ENCODE measurements at places on chromosomes 7 and 10.

GRCh38 chr7:121160150-121161008, 168.4 kb upstream of the WNT16 start:
- no peak for DNase-seq

DNA sequence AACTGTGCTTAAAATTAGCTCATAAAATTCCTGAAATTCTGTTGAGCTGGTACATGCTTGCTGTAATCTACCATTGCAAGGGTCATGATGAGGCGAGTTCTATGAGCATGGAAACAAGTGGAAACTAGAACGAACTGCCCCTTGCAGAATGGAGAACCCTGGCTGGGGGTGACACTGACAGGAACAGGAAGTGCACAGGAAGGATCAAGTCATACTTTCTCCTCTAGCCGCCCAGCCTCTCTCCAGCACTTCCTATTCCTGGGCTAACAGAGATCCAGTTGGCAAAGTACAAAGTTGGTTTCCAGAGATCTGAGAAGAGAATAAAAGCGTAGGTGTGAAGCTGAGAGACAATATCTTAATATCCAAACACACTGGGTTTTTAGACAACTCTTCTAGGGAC, 414.2 kb upstream of the PODXL start:
- DNase-seq = no peak

DNA sequence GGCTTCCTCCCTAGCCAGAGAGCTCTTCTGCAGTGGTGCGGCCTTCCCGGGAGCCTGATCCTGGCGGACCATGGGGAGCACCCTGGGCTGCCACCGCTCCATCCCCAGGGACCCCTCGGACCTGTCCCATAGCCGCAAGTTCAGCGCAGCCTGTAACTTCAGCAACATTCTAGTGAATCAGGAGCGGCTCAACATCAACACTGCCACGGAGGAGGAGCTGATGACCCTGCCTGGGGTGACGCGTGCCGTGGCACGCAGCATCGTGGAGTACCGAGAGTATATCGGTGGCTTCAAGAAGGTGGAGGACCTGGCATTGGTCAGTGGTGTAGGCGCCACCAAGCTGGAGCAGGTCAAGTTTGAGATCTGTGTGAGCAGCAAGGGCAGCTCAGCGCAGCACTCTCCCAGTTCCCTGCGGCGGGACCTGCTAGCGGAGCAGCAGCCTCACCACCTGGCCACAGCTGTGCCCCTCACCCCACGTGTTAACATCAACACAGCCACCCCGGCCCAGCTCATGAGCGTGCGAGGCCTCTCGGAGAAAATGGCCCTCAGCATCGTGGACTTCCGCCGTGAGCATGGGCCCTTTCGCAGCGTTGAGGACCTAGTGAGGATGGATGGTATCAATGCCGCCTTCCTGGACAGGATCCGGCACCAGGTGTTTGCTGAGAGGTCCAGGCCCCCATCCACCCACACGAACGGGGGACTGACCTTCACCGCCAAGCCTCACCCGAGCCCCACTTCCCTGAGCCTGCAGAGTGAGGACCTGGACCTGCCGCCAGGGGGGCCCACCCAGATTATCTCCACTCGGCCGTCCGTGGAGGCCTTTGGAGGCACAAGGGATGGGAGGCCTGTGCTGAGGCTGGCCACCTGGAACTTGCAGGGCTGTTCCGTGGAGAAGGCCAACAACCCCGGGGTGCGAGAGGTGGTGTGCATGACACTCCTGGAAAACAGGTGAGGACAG, 1.5 kb downstream of the EEPD1 start:
- DNase-seq = no peak

- no peak for DNase-seq
These were observed 82.1 kb upstream of the IGFBP3 start for GRCh38 chr7:46003161-46003560.

DNA sequence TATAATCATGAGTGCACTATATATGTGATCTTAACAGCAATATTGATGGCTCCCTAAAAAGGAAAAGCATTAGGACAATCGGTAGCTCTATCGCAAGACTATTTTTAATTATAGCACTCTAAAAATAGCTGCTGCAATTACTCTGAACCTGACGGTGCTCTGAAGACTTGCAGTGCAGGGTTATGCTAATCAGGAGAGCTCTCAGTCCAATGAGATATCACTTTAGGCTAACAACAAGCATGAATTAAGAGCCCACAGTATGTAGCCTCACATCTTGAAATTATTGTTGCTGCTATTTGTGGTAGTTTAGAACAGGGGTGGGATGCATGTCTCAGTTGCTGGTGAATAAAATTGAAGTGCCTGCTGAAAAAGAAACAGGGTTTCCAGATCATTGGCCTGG, 515.8 kb upstream of the AKR1E2 start:
- DNase-seq = no peak

GRCh38 chr7:47563521-47563920, 18.4 kb downstream of the TNS3 start:
- DNase-seq = no peak

DNA sequence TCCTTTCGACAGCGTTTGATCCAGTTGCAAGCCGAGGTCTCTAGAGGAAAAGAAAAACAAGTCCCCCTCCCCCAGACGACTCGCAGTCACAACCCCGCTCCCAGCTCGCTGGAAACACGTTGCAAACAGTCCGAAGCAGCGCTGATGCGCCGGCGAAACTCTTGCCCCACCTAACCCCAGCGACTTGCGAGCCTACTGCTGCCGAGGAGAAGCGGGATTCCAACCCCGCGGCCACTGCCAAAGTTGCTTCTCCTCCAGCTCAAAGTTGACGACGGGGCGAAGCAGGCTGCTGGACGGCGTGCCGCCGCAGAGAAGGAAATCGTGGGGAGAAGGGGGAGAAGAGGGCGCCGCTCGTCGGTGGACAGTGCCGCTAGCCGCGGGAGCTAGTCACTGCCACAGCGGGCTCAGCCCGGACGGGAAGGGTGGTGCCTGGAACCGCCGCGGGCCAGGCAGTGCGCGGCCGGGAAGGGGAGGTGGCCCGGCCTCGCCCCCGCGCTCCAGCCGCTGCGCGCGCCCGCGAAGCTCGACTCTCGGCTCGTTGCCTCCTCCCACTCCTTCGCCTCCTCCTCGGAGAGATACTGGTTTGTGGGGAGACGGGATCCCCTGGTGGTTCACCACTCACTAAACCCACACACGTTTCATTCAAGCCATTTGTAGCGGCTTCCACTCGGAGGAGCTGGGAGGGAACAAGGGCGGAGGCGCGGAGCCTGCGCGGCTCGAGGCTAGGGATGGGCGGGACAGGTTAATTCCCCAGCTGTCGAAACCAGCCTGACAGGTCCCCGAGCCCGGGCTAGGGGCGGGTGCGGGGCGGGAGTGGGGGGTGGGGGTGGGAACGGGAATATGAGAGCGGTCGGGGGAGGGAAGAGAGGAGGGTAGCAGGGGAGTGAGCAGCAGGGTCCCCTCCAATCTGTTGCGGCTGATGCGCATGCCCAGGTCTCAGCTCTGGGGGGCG, at the start of gene GPR37:
Gene GPR37 (minus strand): TSS at position 392 of the 952 bp plus-strand sequence. CDS start 816 bp downstream, outside the sequence.
- peak; percentile 31 for DNase-seq

DNA sequence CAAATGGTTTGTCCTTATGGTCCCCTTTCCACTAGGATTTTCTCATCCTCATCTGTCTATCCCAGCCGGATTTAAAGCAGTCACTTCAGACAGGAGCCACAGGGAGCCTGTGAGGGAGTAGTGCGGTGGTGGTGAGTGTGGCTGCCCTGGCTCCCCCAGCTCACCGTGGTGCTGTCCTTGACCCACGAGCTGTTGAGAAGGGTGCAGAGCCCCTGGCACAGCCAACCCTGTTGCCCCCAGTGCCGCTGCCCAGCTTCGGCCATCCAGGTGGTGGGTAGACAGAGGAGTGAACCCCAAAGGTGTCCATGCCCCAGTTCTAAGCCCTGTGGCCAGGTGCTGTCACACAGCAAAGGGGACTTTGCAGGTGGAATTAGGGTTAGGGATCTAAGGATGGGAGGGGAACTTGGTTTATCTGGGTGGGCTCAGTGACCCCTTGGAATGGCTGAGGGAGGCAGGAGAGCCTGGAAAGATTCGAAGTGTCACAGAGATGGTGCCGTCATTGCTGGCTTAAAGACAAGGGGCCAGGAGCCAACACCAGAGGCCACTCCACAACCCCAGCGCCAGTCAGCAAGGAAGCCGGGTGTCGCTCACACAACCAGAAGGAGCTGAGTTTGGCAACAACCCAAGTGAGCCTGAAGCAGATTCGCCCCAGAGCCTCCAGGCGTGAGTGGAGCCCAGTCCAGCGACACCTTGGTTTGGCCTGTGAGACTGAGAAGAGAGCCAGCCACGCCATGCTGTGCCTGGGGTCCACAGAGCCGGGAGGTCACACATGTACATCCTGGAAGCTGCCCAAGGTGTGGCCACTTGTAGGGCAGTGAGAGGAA, 142.4 kb downstream of the ADCY1 start:
- DNase-seq = no peak

DNA sequence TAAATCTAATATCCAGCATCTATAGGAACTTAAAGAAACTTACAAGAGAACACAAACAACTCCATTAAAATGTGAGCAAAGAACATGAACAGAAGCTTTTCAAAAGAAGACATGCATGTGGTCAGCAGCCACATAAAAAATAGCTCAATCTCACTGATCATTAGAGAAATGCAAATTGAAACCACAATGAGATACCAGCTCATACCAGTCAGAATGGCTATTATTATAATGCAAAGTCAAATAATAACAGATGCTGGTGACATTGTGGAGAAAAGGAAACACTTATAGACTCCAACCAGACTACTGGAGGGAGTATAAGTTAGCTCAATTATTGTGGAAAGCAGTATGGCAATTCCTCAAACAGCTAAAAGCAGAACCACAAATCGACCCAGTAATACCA, 1314.5 kb downstream of the XPNPEP1 start:
- DNase-seq = no peak

GRCh38 chr10:8017277-8017676, 37.2 kb upstream of the GATA3 start:
- no peak for DNase-seq

GRCh38 chr10:74923556-74923955, 97.2 kb downstream of the KAT6B start:
- DNase-seq = no peak

DNA sequence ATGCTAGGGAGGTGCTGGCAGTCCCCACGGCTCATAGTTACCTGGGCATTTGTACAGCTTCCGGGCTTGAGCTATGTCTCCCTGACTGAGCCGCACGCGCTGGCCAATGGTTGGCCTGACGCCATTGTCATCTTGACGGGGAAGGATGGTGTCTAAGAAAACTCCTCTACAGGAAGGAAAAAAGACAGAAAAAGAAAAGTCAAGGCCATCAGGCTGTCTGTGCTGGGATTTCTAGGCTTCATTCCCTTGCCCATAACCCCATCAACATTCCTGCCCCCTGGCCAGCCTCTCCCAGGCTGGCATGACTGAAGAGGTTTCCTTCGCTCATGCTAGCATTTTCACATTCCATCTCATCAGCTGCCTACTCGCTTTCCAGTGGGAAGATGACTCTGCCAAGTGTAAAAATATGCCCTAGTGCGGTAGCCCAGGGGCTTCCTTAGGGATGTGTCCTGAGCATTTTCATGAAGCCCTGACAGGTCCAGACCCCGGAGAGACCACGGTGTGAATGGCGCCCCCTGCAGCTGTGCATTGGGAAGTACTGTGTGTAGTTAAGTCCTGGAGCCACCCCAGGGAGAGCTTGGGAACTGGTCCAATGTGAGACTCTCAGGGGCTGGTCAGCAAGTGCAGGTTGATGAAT, 54.5 kb upstream of the OPALIN start:
- no peak for DNase-seq

- DNase-seq = no peak
These were observed 13.7 kb downstream of the FKBP14 start for GRCh38 chr7:30012757-30013156.

- no peak for DNase-seq
These were observed 129.2 kb downstream of the CUL2 start for GRCh38 chr10:34960983-34961382.

DNA sequence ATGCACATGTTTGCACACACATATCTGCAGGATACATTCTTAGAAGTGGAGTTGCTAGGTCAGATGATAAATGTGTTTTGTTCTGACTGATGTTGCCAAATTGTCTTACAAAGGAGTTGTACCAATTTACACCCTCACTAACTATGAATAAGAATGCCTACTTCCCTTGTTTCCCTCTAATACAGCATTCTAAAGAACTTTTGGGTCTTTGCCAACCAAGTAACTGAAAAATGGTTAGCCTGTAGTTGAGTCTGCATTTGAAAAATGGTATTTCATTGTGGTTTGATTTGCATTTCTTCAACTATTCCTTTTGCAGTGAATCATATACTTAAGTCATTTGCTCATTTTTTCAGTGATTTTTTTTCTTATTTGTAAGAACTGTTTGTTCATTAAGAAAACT, 48.4 kb downstream of the TMEM26 start:
- DNase-seq = no peak

GRCh38 chr7:55515569-55516279, 56.6 kb downstream of the VOPP1 start:
- no peak for DNase-seq

GRCh38 chr10:82420001-82420400, 545.0 kb downstream of the NRG3 start:
- DNase-seq = no peak

GRCh38 chr7:6365451-6365850, 82.3 kb downstream of the DAGLB start:
- DNase-seq = no peak

DNA sequence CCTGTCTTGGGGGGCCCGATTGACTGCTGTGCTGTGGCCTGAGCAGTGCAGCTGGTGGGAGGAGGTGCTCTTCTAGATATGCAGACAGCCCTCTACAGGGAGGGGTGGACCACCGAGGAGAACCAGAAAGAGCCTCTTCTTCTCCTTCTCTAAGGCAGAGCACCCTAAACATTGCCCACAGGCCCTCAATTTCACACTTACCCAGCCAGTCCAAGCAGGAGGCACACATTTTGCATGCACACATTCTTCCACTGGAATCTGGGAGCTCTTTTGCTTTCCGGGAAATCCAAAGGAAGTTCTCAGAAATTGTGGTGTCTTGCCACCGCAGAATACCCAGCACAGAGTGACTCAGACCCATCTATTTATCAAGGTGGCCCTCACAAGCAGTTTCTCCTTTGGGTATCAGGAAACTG, 45.8 kb downstream of the EEPD1 start:
- no peak for DNase-seq

- no peak for DNase-seq
These were observed 683 bp downstream of the CDC123 start for GRCh38 chr10:12196531-12197211.

DNA sequence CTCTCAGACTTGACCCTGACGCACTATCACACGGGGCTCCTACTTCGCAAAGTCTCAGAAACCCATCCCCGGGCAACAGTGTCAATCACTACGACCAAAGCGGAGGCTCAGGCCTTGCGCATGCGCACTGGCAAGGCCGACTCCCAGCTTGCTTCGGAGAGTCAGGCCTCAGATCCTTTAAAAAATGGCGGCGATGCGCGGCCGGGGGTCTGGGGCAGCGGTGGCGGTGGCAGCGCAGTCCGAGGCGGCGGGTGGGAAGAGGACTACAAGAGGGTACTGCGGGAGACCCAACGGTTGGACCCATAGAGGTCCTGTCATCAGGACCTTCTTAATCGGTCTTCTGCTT, 196.9 kb downstream of the ZNF716 start:
- no peak for DNase-seq

GRCh38 chr10:72081210-72081609, 7.1 kb downstream of the SPOCK2 start:
- DNase-seq = no peak

Measured in stimulated activated CD8-positive, alpha-beta memory T cell treated with anti-CD3 and anti-CD28 coated beads, Interleukin-15, amount 100 ng/mL, for 48 hours (primary cell).